ENCODE measurements at places on chromosomes 4 and X.
A peak's percentile ranks its signal among the peaks of the same experiment; 100 is the strongest.

- DNase-seq = peak; percentile 58
Observed at GRCh38 chrX:130108647-130109428, 1.5 kb downstream of the ELF4 start.

- DNase-seq = no peak
Observed at GRCh38 chrX:71809886-71810285, 46.7 kb downstream of the CXorf49B start.

DNA sequence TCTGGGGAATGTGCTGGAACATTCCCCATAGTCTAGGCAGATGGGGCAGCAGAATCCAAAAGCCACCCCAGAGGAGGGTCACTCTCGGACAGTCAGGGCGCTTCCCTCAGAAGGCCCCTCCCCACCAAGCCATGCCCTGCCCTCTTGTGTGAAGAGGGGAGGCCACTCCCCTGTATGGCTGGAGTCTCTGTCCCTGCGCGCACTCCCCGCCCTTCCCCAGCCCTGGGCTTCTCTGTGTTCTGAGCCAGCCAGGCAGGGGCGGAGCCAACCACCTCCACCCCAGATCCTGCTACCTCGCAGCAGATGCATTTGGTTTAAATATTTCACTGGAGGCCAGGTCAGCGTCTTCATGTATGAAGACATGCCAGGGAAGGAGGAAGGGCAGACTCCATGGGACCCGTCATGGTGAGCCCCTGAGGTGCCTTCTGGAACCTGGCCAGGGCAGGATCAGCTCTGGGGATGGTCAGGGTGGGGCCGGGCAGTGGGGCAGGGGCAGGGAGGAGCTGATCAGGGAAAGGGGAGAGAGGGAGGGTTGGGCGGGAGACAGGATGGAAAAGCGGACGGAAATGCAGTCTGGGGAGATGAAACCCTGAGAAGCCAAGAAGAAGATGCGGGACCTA, 107.3 kb downstream of the ADRA2C start:
- no peak for DNase-seq

DNA sequence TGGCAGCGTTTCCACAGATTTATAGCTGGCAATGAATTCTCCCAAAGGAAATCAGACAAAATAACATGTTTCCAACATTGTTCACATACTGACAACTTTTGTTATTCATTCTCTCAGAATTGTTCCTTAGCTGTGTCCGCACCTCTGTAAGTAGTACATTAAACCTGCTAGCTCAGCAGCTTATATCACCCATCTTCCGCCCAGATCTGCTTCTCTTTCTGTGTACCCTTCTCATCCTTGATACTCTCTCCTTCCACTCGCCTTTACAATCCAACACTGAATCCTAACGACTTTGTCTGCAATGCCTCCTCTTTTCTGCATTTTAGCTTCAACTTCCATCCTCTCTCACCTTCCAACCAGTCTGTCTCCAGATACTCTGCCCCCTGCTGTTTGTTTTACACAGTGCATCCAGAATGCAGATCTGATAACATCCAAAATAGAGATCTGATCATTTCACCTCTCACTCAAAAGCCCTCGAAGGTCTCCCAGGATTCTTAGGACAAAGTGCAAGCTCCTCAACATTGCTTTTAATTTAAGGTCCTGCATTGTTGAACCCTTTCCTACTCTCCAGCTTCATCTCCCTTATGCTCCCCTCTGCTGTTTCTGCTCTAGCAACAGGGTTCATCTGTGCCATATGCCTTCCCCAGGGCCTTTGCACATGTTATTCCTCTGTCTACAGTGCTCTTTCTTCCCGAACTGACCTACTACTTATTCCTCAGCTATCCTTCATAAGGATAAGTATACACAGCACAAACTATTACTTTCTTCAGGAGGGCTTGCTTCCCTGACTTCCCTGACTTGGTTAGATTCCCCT, 67.3 kb upstream of the VBP1 start:
- DNase-seq = peak; percentile 40

GRCh38 chrX:24465532-24465865, 413 bp downstream of the PDK3 start:
- DNase-seq = no peak

GRCh38 chr4:172050911-172051310, 237.7 kb downstream of the GALNTL6 start:
- no peak for DNase-seq

- DNase-seq = no peak
Observed at GRCh38 chr4:86272669-86273068, 87.2 kb downstream of the MAPK10 start.

- DNase-seq = peak; percentile 88
Observed at GRCh38 chrX:130082244-130083106, 27.8 kb downstream of the ELF4 start.

- DNase-seq = no peak
Observed at GRCh38 chr4:107966903-107967302, 22.8 kb upstream of the HADH start.

GRCh38 chr4:4914059-4914820, 54.8 kb downstream of the MSX1 start:
- DNase-seq = no peak

DNA sequence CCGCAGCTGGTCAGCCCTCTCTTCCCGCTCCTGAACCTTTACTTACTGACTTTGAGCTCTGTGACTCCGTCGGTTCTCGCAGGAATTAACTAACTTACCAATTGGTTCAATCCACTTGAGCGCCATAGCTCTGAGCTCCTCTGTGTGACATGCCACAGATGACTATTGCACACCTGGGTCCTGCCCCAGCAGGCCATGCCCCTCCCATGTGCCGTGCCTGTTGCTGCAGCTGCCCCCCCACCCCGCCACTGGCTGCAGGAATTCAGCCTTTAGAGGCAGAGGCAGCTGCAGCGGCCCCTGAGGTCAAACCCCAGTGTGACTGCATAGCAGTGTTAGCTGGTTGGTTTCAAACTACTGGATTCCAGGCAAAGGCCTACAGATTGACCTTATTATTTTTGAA, 70.6 kb downstream of the MTMR1 start:
- no peak for DNase-seq

DNA sequence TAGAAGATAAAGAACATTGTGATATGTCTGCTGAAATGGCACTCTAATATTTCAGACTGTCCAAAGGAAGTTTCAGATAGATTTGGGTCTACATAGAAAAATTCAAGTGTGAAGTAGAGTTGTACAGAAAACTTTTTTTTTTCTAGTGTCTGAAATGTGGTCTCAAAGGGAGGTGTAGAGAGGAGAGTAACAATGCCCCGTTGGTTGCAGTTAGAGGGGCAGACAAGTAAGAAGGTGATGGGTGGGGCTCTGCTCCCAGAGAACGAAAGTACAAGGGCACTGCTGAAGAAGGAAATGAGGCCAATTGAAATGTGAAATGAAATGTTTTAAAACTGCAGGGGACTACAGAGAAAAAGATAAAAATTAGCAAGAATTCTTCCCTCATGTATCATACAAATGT, 177.8 kb downstream of the BANK1 start:
- no peak for DNase-seq

- DNase-seq = no peak
Observed at GRCh38 chrX:21438792-21439191, 64.6 kb downstream of the CNKSR2 start.

DNA sequence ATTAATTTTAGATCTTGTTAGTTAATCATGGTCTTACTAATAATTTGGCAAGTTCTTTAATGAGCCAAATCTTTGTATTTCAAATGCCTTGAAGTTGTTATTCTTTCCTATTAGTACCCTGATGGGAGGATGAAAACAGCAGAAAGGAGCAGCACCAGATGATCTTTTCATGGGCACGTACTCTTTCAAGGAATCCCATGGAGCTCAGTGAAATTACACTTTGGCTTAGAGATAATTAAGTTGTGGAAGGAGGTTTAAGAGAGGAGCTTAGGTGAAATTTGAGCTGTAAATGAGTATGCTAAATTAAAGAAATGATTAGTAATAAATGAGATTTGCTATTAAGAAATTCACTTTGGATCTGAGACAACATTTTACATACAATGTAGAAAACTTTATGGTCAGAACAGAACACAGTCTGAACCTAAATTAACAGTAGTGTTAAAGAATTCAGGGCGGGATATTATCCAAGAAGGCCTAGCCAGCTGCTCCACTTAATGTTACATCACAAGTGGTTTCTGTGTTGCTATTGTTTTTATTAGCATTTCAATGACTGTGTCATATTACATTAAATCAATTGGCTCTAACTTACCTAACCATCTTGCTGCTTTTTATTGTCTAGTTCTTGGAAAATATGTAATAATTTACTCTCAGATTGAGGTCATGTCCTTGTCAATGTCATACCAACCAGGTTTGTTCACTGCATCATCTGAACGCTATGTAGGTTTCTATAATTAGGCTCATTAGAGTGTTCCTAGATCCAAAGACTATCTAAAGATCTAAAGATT, 3.9 kb downstream of the MTHFD2L start:
- no peak for DNase-seq

DNA sequence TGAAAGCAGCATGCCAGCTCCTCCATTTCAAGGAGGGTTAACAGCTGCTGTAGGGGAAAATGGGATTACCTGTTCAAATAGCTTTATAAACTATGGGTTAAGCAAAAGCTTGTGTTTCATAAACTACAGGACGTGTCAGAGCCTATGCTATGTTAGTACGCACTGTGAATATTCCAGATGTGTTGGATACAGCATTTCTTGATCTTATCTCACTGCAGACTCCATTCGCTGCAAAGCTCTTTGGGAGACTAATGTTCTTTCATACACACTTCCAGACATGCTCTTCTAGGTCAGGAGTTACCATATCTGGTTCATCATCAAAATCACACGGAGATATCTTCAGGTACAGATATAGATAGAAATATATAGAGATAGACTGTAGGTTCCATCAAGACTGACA, 281.2 kb upstream of the FAM241A start:
- no peak for DNase-seq

- DNase-seq = no peak
Observed at GRCh38 chrX:20547611-20548051, 280.9 kb upstream of the RPS6KA3 start.

Measured in activated CD4-positive, alpha-beta memory T cell treated with anti-CD3 and anti-CD28 coated beads, Interleukin-2, amount 10 ng/mL, durations not matched to agents 7 days and 5 days (primary cell).